ENCODE measurements at places on chromosomes 16 and 17.
A peak's percentile ranks its signal among the peaks of the same experiment; 100 is the strongest.

DNA sequence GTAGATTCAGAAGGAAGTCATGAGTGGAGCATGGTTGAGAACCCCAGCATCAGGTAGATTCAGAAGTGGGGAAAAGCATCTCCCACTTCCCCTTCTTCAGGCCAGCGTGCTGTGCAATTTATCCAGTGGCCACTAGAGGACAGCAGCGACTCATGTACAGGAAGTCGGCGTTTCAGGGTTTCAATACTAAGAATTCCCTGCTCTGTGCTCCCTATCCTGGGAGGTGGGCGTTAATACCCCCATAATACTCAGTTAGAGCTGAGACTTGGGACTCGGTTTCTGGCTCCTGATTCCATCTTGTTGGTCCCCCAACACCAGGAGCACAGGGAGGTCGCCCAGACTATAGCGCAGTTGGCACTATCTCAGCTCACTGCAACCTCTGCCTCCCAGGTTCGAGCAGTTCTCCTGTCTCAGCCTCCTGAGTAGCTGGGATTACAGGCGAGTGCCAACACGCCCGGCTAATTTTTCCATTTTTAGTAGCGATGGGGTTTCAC is 75.3 kb upstream of the AMZ2 start:
- DNase-seq, result peak; percentile 60

GRCh38 chr17:6162892-6163291 is 92.7 kb downstream of the WSCD1 start:
- DNase-seq, result no peak

DNA sequence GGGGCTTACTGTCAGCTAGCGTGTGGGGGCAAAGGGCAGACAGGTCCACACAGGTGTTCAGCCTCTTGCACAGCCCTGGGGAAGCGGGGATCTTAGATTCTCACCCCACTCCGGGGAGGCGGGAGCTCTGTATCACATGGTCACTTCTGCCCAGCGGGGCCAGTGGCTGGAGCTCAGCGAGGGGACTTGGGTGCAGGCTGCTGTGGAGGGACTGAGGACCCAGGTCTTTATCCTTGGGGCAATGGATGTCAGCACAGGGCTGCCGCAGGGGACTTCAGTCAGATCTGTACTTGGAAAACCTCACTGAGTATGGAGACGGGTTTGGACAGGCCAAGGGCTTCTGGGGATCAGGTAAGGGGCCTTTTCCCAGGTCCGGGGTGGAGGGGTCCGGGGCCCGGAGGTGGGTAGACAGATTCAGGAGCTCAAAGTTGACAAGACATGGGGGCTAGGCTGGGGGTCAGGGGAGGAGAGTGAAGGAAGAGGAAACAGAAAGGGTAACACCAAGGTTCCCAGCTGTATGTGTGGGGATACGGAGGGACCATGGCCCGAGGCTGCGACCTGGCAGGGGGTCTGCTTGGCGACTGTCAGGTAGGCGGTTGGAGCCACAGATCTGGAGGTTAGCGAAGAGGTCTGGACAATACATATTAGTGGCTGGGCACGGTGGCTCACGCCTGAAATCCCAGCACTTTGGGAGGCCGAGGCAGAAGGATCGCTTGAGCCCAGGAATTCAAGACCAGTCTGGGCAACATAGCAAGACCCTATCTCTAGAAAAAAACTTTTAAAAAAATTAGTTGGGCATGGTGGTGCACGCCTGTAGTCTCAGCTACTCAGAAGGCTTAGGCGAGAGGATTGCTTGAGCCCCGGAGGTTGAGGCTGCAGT is 15.1 kb upstream of the BAIAP2 start:
- no peak for DNase-seq

DNA sequence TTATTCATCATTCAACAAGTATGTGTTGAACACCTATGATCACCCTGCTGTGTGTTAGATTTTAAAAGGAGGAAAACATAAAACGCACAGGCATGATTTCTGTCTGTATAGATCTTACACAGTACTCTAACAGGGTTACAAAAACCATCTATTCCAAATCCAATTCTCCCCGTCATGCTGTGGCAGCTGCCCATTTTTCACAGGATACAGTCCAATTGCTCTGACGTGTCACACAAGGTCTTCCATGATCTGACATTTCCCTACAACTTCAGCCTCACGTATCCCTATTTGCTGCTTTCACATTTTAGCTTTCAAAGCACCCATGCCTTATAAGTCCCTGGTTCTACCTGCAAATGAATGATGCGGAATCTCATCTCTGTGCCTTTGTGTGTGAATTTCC is 67.0 kb upstream of the CNTNAP4 start:
- DNase-seq, result no peak

GRCh38 chr16:24119807-24120206 is 136.3 kb upstream of the CACNG3 start:
- no peak for DNase-seq

- DNase-seq, result no peak
These were observed 48.6 kb downstream of the ABCA8 start for GRCh38 chr17:68906638-68907037.

DNA sequence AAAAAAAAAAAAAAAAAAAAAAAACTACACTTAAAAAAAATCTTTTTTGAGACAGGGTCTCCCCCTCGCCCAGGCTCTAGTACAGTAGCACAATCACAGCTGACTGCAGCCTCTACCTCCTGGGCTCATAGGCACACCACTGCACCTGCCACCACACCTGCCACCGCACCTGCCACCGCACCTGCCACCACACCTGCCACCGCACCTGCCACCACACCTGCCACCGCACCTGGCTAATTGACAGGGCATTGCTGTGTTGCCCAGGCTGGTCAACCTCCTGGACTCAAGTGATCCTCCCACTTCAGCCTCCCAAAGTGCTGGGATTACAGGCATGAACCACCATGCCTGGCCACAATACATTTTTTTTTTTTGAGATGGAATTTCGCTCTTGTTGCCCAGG is 17.6 kb upstream of the WDR45B start:
- no peak for DNase-seq

GRCh38 chr17:60421273-60422161 is 772 bp upstream of the CHCT1 start:
- peak; percentile 74 for DNase-seq

DNA sequence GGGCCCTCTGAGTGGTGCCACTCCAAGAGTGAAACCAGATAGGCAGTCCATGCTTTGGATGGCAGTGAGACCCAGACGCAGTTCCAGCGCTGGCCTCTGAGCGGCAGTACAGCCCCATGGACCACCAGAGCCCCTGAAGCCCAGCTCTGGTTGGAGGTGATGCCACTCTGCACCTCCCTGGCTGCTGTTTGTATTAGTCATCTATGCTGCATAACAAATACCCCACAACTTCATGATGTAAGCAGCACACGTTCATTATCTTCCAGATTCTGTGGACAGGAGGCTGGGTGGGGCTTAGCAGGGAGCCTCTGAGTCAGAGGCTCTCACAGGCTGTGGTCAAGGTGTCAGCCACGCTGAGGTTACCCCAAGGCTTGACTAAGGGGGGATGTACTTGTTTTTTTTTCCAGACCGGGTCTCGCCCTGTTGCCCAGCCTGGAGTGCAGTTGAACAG is 5.1 kb upstream of the NME4 start:
- DNase-seq, result peak; percentile 72

GRCh38 chr17:21209511-21210175 is 4.3 kb downstream of the TMEM11 start:
- no peak for DNase-seq

- no peak for DNase-seq
These were observed 8.8 kb downstream of the FAM171A2 start for GRCh38 chr17:44354582-44355561.
